ENCODE measurements at places on chromosomes 12 and 14.
A peak's percentile ranks its signal among the peaks of the same experiment; 100 is the strongest.

- DNase-seq = no peak
These were observed 43.9 kb upstream of the SYCP3 start for GRCh38 chr12:101783150-101783549.

GRCh38 chr14:78143489-78144145 is 26.6 kb upstream of the NRXN3 start:
- DNase-seq = no peak

- no peak for DNase-seq
These were observed 173.4 kb upstream of the PZP start for GRCh38 chr12:9381619-9382018.

- DNase-seq = no peak
These were observed 123.4 kb downstream of the CCDC91 start for GRCh38 chr12:28313631-28314030.

GRCh38 chr12:54191550-54192022 is 2.8 kb upstream of the SMUG1 start:
- DNase-seq = peak; percentile 62

DNA sequence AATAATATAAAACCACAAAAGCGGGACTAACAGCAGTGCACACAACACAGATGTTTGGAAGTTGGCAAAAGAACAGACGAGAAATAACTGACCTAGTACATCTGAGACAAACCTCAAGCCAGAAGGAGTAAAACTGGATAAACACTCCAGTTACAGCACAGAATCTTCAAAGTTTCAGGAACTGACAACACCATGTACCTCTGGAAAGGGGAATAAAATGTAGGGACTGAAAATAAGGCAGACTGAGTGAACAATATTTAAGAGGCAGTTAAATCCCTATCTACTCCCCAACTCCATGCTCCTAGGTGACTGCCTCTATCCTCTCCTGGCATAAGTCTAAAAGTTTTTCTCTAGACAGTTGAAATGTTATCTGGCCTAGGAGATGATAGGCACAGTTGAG is 57.9 kb downstream of the ZFYVE21 start:
- DNase-seq = no peak

DNA sequence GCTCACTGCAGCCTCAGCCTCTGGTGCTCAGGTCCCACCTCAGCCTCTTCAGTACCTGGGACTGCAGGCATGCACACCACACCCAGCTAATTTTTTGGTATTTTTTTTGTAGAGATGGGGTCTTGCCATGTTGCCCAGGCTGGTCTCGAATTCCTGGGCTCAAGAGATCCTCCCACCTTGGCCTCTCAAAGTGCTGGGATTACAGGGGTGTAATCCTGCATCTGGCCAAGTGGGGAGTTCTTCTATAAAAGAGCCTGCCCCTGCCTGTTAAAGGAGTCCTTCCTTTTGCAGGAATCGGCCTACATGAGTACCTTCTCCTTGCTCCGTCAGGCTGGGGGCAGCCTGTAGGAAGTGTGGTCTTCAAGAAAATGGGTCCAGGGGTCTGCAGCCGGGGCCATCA is 54.1 kb upstream of the RASSF3 start:
- DNase-seq = no peak

DNA sequence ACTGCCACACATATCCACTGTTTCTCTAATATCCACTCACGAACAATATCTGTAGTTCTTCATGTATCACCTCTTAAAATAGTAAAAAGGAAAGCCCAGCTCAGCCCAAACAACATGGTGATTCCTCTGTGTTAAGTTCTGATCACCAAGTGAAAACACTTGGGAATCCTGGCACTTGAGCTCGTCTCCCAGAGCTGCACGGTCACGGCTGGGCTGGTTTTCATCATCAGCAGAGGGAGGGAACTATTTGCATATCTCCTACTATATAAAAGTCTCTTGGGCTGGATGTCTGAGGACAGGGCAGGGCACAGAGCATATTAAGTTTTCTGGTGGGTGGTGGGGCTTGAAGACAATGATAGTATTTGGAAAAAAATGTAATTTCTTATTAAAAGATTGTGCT is 870.6 kb downstream of the TMEM121 start:
- no peak for DNase-seq
